D341Med (cell line): ENCODE measurements at places on chromosomes 11 and 22.

- no peak for DNase-seq
Observed at GRCh38 chr11:108616549-108616948, 23.0 kb upstream of the EXPH5 start.

DNA sequence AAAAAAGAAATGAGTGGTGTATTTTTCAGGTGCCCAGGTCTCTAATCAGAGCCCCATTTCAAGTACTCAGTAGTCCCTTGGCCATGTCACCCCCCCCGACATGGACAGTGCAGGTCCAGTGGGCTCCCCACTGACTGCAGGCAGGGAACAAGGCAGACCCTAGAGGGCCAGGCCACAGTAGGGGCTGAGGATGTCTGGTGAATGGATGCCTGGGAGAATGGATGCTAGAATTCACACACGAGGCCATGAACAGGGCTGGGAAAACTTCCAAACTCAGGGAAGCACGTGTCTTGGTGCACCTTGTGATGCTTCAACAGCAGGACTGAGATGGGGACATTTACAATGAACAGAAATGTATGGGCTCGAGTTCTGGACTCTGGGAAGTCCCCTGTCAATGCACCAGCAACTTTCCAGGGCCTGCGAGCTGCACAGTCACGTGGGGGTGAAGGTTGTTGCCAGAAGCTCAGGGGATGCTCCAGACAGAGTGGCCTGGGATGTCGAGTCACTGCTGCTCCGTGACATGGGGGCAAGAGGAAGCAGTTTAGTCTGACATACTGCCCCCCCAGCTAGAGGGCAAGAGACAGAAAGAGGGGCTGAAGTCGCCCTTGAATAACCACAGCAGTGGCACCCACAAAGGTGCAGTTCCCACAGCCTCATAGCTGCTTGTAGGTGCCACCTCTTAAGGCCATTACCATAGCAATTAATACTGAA, 3.1 kb downstream of the APOBEC3G start:
- no peak for DNase-seq

- no peak for DNase-seq
Observed at GRCh38 chr22:35310556-35311550, 11.2 kb downstream of the TOM1 start.

DNA sequence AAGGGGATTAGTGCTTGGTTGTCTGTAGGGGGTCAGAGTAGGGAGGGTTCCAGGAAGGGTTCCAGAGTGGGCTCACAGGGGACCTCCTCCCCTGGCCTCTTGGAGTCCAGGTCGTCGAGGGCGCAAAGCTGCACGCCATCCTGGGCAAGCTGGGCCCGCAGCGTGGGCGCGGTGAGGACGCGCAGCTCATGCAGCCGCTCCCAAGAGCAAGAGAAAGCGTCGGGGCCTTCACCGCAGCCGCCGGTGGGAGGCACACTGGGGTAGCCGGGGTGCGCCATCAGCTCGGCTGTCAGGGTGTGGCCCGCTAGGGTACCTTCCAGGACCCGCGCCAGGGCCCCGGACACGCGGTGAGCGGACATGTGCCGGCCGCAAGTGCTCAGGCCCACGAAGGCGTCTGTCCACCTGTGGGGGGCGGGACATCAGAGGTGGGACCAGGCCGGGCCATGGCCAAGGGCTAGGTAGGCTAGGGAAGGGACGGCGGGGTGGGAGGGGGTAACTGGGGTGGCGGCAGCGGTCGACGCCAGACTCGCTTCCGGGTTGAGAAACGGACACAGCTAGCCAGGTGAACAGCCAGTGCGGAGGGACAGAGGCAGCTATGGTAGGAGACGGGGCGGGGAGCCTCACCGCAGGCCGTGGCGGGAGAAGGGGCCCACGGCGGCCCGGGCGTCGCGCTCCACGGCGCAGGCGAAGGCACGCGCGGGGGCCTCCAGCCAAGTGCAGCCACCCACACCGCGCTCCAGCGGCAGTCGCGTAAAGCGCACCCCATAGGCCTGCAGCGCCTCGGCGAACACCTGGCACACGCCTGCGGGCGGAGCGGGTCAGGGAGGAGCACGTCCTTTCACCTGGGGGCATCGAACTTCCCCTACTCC, 1.2 kb downstream of the YDJC start:
- peak; percentile 31 for DNase-seq

- DNase-seq: peak; percentile 69
Observed at GRCh38 chr11:127003260-127003981, 2.9 kb upstream of the KIRREL3 start.

DNA sequence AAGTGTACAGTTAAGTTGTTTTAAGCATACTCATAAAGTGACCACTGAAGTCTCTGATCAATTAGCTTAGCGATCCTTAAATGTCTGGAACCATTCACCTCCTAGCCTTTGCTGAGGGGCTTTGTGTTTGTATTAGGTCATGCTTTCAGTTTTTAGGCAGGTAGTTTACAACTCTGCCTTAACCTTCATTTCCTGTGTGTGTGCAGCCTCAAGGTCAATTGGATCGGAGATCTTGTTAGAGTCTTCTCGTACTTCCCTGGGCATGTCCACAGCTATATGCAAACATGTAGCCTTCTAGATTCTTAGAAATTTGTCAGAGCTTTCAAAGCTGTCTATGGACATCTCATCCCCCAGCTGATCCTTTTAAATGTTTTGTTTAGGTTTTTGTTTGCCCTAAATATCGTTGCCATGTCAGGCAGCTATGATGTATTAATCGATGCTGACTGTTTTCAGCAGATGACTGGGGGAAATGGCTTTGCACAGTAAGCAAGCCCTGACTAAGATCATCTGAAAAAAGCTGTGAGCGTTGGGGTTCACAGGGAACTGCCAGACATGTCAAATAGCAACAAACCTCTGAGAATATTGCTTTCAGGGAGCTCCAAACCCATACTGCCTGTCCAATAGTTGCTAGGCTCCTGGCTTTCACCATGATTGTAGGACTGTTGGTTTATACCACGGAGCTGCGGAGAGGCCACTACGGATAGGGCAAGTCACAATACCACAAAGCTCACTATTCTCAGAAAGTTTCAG, 45.6 kb downstream of the GLYAT start:
- no peak for DNase-seq

DNA sequence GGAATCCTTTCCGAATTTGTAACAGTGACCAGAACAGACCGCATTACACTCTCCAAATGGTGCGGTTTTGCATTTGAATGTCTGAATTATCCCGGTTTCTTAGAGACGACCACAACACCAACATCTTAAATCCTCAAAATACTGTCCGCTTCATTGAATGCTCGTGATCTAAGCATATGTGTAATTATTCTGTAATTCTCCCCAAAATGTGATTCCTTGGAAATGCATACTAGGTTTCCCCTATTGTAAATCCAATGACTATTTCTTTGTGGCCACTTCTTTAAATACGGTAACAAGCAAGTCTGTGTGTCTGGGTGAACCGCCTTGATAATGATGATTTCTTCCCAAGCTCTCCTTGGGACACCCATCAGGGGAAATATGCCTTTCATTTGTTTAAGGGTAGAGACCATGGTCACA, 87.3 kb upstream of the DBX1 start:
- DNase-seq: no peak

DNA sequence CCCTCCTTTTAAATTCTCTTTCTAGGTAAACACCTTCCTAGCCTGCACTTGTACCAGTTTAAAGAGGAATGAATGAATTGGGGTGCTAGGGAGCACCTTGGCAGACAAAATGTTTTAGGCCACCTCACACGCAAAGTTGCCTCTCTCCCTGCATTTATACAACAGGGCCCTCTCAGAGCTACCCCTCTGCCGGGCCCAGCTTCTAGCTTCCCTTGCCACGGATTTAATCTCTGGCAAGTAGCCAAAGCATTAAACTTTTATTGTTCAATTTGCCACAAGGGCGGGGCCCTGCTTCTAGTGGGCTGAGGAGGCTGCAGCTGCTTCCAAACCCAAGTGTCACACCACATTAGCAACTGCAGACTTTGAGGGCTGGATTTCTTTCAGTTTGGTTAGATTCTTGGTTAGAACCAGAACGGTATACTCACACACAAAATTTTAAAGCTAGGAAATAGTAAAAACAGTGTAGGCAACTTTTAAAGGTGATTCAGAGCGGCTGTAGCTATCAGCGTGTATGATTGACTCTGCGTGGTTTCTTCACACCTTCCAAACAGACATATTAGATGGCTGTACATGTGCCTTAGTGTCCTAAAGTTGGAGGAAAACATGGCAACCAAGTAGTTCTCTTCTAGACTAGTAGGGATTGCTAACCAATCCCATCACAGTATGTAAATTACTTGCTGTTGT, 6.5 kb downstream of the KREMEN1 start:
- DNase-seq: peak; percentile 82

- peak; percentile 49 for DNase-seq
Observed at GRCh38 chr11:3849297-3849874, 6.1 kb upstream of the STIM1 start.

DNA sequence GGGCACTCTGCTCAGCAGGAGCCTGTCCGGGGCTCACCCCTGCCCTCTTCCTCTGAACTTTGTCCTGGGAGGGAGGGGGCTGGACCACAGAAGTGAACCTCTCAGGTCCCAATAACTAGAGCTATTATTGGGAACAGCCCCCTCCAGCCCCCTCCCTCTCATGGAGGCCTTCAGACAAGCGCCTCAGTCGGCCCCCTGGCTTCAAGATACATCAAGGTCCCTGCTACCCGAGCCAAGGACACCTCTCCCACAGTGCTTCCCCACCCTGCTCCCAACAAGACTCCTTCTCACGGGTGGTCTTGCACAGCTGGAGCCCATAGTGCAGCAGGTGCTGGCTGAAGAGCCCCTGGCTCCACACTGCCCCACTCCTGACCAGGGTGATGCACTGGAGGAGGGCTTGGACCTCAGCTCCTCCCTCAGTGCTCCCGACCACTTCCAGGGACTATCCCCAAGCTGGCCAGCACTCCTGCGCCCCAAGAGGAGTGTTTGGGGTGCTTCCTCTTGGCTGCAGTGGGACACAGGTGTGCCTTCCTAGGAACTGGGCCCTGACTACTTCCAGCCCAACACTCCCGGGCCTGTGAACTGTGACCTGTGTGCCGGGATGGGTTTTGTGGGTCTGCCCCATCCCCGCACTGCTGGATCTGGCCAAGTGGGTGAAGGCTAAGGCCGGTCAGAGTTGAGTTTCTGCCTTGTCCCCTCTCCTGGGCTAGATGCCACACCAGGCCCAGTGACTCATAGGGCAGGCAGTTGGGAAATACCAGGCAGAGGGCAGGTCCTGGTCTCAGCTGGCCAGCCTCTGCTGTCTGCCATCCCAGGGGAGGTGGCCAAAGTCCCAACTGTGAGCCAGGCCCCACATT, 2.2 kb downstream of the PNPLA2 start:
- DNase-seq: no peak

GRCh38 chr11:83692675-83693074, 406.5 kb upstream of the CCDC90B start:
- DNase-seq: no peak

DNA sequence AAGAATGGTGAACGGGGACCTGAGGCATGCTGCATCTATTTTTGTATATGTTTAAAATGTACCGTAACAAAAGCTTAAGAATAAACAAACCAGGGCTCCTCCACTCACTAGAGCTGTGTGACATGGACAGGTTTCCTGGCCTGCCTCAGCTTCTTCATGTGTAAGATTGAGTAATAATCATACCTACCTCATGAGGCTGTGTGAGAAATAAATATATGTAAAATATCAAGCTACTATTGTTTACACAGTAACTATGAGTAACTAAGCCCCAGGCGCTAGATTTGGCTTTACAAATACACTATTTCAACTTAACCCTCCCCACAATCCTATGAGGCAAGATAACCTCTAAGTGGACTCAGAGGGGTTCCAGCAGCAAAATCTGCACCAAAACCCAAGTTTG, 66.4 kb downstream of the SMCO4 start:
- no peak for DNase-seq

DNA sequence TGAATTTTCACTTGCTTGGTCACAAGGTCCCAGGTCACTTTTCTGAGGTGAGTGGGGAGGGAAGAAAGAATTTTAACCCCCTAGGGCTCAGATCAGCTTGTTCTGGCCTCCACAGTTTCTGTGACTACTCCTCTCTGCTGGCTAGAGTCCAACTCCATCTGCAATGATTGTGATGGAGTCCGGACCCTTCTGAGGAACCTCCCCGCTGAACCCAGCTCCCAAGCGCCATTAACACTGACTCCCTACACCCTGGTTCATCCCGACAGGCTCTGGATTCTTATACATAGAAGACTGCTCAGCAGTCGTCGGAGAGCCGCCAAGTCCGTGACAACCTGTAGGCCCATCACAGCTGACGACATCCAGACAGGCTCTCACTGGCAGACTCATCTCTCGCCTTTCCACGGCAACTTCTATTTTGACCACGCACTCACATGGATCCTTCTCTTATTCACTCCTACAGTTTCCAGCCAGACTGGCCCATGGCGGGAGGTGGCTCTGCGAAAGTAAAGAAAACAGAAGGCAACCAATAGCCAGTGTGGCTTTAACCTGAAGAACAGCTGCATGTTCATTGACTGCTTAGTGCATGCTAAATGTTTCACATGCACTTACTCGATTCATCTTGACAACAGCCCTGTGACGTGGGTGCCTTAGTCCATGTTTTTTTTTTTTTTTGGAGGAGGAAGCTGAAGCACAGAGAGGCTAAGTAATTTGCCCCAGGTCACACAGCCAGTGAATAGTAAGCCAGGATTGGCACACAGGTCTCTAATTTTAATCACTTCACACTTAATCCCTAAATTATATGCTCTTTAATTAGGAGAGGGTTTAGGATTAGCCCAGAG, 68.0 kb upstream of the PRDM11 start:
- DNase-seq: no peak

GRCh38 chr11:77104727-77105126, 2.1 kb downstream of the OMP start:
- DNase-seq: no peak

GRCh38 chr11:19478891-19479290, 233.7 kb upstream of the NAV2 start:
- no peak for DNase-seq

DNA sequence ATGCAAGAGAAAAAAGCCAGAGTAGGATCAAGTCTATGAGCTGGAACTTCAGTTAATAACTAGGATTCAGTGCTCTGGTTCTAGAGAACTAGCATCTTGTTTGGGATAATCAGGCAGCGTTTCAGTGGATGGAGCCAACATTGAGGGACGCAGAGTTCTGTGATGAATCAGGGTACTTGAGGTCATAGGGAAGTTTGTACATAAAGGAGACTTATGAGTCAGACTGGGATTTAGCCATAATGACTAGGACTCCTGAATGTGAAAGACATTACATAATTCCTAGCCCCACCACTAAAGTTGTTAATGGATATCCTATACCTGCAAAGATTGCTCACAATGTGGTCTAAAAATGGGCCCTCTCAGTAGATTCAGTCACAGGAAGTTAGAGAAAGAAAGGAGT, 6.8 kb downstream of the SLN start:
- no peak for DNase-seq
